ENCODE measurements at places on chromosomes 4 and X. TPM values are rescaled to one million over a fixed set of nuclear protein-coding genes. Genes with fewer than 3 reads are reported as not detected.

The CYSLTR1 gene
- not detected for total RNA-seq

The CXCL11 gene
- total RNA-seq: 0.10 TPM

The NEIL3 gene
- total RNA-seq: 19.2 TPM

The OPRPN gene
- not detected for total RNA-seq

The TCEAL2 gene
- not detected for total RNA-seq

The PAGE4 gene
- total RNA-seq: not detected

The NAA10 gene
- total RNA-seq: 136 TPM

The EFHC2 gene
- total RNA-seq: not detected

GRCh38 chr4:154471526-154472331 is 19.9 kb downstream of the DCHS2 start:
- no peak for DNase-seq

GRCh38 chrX:129565046-129565650 is 25.1 kb downstream of the OCRL start:
- no peak for DNase-seq

GRCh38 chr4:144709159-144709558 is 63.2 kb downstream of the HHIP start:
- peak; percentile 81 for DNase-seq

DNA sequence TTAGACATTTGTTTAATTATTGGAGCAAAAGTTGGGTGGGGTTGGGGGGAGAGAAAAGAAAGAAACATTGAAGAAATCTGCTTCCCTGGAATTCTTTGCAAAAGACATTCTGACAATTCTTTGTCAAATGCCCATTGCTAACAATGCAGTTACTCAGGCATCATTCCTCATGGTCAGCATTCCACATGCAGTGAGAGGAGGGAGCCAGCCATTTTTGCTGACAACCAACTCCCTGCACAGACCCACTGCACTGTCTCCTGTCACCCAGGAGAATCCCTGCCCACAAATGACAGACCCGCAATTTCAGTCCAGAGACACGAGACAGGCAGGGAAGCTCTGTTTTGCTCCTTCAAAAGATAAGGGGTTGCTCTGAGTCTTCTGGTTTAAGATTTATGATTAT is 985.1 kb upstream of the SLIT2 start:
- no peak for DNase-seq

Data from RPMI7951 (cell line).